ENCODE measurements at places on chromosomes 12 and 14. TPM values are rescaled to one million over a fixed set of nuclear protein-coding genes. Genes with fewer than 3 reads are reported as not detected.

Gene SMAGP
- total RNA-seq = 4.4 TPM

Gene ARPC3
- 102 TPM for total RNA-seq

Gene MYL2
- 24,495 TPM for total RNA-seq

Gene PROX2
- total RNA-seq = not detected

Gene IQSEC3
- total RNA-seq = 0.86 TPM
